ENCODE measurements at places on chromosomes 6 and 20.

GRCh38 chr6:108651340-108652227 is 90.9 kb downstream of the FOXO3 start:
- no peak for DNase-seq

- no peak for DNase-seq
Measured at GRCh38 chr6:136552054-136552453, 1.8 kb upstream of the MAP7 start.

- DNase-seq, result no peak
Measured at GRCh38 chr6:113587078-113587699, 270.0 kb upstream of the MARCKS start.

GRCh38 chr20:8375898-8376297 is 243.8 kb downstream of the PLCB1 start:
- no peak for DNase-seq

DNA sequence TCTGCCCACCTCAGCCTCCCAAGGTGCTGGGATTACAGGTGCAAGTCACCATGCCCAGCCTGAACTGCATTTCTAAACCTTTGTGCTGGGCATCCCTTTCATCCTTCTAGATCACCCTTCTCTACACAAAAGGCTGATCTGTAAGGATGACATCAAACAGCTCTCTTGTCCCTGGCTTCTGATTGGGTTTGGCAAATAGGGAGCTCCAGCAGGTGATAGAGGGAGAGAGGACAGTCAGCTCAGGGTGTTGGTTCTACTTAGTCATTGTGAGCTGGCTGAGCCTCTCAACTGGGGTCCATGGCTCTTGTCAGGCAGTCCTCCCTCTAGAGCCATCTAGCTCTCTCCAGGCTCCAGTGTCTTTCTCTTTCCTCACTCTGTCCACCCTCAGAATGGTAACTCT is 237.6 kb upstream of the JARID2 start:
- DNase-seq, result no peak

- no peak for DNase-seq
Measured at GRCh38 chr6:46353528-46353927, 137.7 kb downstream of the RCAN2 start.

GRCh38 chr6:125918681-125919566 is 37.6 kb upstream of the HINT3 start:
- no peak for DNase-seq

DNA sequence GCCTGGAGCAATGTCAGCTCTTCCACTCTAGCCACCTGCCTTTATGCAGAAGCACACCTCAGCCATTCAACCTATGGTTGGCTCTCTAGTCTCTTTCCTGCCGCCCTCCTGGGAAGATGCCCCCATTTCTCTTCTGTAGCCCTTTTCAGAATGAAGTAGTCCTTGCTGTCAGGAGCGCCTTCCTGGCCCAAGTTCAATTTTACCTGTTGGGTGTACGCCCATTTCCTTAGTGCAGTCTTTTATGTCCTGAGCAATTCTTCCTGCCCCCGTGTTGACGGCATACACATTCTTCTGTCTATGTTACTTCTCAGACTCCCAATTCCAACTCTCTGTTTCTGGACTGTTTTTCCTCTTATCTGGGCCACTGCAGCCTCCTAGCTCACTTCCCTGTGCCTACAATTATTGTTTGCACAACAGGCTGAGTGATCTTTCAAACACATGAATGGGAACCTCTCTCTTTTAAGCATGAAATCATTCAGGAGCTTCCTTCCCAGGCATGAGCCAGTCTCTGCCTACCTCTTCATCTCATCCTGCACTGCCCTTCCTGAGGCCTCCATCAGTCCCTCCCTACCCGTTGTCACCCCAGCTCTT is 389.2 kb downstream of the CD83 start:
- no peak for DNase-seq
